Activated naive CD4-positive, alpha-beta T cell treated with anti-CD3 and anti-CD28 coated beads, Interleukin-2, amount 50 U/mL, for 72 hours (primary cell): ENCODE measurements at places on chromosomes 3 and 15. TPM values are rescaled to one million over a fixed set of nuclear protein-coding genes. Genes with fewer than 3 reads are reported as not detected.

- no peak for DNase-seq
Observed at GRCh38 chr3:40417845-40418543, 31.0 kb downstream of the ENTPD3 start.

GRCh38 chr3:109089265-109089664 lies 28.7 kb downstream of the MORC1 start:
- no peak for DNase-seq

DNA sequence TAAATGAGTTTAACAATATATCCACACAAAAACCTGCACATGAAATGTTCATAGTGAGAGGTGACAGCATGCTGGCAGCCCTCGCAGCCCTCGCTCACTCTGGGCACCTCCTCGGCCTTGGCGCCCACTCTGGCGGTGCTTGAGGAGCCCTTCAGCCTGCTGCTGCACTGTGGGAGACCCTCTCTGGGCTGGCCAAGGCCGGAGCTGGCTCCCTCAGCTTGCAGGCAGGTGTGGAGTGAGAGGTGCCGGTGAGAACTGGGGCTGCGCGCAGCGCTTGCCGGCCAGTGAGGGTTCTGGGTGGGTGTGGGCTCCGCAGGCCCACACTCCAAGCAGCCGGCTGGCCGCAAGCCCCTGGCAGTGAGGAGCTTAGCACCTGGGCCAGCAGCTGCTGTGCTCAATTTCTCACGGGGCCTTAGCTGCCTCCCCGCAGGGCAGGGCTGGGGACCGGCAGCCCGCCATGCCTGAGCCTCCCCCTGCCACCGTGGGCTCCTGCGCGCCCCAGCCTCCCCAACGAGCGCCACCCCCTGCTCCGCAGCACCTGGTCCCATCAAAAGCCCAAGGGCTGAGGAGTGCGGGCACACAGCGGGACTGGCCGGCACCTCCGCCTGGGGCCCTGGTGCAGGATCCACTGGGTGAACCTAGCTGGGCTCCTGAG lies 3.4 kb downstream of the CCDC13 start:
- no peak for DNase-seq

DNA sequence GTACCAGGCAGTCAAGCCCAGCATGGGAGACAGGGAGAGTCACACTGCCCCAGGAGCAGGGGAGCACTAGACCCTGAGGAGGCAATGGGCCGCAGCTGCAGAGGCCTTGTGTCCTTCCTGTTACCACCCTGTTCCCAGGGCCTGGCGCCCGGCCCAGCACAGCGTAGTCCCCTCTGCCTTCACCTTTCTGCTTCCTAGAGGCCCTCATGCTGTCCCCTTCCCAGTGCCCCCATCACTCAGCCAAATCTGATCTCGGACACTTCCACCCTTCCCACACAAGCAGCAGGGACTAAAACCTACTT lies 6.9 kb upstream of the TBC1D2B start:
- no peak for DNase-seq

Gene SLC15A2
- total RNA-seq = 5.0 TPM

DNA sequence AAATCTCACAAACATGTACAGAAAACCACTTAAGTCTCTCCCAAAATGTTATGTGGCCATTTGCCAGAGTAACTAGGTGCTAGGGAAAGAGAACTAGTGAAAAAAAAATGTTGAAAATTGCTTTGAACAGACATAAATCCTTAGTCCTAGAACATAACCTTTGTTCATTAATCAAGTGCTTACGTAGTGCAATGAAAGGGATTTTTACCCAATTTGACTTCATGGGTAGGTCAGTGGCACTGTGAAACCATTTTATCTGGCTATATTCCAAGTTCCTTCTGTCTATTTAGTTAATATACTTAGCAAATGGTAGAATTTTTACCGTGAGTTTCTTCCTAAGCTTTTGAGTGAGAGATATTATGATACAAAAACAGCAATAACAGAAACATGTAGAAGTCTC lies 209.4 kb downstream of the DIPK2A start:
- no peak for DNase-seq

Gene LYZL4
- total RNA-seq = not detected

DNA sequence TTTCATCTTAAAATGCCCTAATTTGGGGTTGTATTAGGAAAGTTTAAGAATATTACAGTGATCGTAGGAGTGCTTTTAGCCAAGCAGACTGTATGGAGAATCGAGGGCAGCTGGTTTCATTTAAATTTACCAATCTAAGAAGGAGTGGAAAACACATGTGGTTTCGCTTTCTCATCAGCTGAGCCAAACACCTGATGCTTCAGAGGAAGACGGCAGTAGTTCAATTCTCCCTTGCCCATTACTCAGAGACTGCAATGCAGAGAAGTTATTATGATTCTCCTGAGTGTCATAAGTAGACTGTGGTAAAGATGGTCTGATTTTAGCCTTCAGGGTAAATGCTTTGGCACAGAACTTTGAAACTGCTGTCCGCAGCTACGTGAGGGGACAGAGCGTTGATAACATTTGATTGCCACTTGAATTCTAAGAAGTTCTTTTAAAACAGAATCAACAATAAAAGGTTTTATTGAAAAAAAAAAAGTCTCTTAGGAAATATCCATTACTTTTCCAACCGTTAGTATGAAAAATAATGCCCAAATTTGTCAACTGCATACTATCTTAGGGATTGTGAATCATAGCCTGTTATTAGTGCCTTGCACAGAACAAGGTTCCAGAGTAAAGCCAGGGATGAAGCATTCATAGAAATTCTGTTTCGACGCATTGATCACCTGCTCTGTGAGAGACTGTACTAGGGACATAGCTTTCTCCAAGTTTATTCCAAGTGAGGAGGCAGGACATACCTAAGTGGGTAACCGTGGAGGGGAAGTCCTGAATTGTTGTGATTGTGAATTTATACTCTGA lies 25.6 kb downstream of the LYSMD4 start:
- no peak for DNase-seq

- no peak for DNase-seq
Observed at GRCh38 chr15:92661956-92662355, 6.4 kb upstream of the FAM174B start.

DNA sequence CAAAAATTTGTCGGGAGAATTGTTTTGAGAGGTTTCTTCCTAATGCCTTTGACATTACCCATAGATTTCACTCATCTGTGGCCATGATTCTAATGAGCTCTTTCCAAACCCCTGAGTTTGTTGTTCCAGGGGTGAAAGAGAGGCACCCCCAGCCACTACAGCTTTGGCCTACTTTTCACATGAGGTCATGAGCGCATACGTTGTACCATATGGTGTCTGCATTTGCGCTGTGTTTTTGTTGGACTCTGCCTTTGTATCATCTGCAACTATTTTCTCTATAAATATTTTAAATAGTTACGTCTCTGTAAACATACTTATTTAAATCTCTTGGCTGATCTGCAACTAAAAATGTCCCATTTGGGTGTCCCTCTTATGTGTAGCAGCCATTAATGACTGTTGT lies 107.9 kb downstream of the LRTM1 start:
- no peak for DNase-seq

DNA sequence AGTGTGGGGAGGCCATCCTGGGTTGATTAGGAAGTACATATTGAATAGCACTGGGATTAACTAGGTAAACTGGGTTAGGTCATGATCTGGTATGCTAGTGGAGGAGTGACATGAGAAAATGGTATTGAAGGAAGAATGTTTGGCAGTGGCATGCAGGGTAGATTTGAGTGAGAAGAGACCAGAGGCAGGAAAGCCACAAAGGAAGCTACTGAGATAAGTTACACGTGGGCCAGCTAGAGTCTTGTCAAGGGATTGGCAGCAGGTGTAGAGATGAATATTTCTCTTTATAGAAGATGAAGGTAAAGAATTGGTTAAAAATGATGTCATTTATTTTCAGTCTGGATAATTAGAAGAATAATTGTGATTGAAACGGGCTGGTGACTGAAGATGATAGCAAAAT lies 91.0 kb upstream of the TPRG1 start:
- DNase-seq = no peak

DNA sequence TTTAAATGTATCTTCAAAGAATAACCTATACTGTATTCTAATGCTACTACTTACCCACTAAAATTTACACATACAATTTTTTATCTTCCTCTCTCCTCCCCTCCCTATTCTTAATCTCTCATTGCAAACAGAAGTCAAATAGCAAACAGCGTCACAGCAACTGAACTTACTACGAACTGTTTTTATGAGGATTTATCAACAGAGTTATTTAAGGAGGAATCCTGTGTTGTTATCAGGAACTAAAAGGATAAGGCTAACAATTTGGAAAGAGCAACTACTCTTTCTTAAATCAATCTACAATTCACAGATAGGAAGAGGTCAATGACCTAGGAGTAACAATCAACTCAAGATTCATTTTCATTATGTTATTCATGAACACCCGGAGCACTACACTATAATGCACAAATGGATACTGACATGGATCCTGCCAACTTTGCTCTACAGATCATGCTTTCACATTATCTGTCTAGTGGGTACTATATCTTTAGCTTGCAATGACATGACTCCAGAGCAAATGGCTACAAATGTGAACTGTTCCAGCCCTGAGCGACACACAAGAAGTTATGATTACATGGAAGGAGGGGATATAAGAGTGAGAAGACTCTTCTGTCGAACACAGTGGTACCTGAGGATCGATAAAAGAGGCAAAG lies 984 bp downstream of the FGF7 start:
- DNase-seq = no peak

- no peak for DNase-seq
Observed at GRCh38 chr3:41662288-41662687, 299.6 kb downstream of the ULK4 start.

GRCh38 chr3:168517249-168518071 lies 421.7 kb upstream of the GOLIM4 start:
- no peak for DNase-seq

DNA sequence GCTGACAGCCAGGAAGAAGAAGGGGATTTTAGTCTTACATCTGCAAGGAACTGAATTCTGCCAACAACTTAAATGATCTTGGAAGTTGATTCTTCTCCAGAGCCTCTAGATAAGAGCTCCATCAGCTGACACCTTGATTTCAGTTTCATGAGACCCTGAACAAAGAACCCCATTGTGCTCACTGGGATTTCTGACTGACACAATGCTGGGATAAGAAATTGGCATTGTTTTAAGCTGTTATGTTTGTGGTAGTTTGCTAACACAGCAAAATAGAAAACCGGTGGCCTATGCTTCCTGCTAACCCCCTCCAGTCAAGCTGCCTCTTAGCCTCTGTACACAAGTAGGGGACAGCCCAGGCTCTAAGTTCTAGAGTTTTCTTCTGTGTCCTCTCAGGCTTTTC lies 36.2 kb downstream of the MASP1 start:
- DNase-seq = no peak

- DNase-seq = no peak
Observed at GRCh38 chr15:51692154-51692553, 10.9 kb downstream of the SCG3 start.

Gene ANKRD34C
- total RNA-seq = not detected

DNA sequence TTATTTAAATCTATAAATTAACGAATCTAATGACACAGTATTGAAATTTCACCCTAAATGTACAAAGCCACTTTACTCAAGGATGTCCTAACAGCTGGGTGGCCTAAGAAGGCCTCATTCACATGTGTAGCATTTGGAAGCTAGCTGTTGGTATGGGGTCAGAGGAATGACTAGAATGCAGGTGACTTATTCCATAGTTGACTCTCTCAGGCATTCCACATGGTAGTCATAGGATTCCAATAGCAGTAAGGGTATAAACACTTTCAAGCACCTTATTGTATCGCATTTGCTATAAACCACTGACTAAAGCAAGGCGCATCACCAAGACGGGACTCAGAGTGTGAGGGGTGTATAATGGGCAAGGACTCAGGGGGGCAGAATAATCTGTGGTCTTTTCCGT lies 294.8 kb upstream of the EPHA3 start:
- no peak for DNase-seq

GRCh38 chr15:73965094-73965757 lies 26.9 kb downstream of the STOML1 start:
- DNase-seq = peak; percentile 61

- DNase-seq = no peak
Observed at GRCh38 chr3:139122221-139122581, 77.5 kb upstream of the PRR23C start.

DNA sequence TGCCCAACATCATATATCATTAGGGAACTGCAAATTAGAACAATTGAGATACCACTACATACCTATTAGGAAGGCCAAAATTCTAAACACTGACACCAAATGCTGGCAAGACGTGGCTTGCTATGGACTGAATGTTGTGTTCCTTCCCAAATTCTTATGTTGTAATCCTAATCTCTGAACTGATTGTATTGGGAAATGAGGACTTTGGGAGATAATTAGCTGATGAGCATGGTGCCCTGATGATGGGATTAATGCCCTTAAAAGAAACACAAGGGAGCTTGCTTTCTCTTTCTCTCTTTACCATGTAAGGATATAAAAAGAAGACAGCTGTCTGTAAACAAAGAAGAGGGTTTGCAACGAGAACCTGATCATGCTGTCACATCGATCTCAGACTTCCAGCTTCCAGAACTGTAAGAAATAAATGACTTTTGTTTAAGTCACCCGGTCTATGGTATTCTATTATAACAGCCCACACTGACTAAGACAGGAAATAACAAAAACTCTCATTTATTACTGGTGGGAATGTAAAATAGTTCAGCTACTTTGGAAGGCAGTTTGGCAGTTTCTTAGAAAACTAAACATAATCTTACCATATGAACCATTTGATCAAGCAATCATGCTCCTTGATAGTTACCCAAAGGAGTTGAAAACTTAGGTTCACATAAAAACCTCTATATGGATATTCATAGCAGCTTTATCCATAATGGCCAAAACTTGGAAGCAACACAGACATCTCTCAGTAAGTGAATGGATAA lies 458.3 kb upstream of the CBLB start:
- DNase-seq = no peak

DNA sequence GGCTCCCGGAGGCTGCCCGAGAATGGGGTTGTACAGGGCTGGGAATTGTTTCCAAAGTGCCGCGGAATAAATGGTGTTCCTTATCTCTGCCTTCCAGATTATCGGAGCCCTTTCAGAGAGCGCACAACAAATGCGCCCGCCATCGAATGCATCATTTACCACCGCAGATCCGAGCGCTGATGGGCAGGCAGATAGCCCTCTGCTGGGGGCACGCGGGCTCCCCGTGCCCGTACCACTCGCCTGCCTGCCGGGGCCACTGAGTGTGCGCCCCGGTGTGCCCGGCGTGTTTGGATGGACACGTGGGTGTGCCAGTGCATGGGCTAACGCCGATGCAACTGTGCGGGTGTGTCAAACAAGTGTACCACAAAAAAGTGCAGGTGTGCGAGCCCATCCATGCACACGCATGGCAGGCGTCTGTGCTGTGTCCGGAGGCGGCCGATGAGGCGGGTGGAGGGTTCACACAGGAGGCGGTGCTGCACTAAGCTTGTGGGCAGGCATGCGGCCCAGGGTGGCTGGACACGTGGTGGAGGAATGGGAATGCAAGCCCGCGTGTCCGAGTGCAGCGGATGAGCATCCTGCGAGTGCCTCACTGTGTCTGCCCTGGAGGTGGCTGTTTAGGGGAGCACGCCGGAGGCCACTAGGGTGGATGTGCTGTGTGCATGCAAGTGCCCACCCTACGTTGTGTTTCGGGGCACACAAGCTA lies 3.8 kb upstream of the GATA2 start:
- no peak for DNase-seq
